ENCODE measurements at places on chromosomes 11 and 22.

DNA sequence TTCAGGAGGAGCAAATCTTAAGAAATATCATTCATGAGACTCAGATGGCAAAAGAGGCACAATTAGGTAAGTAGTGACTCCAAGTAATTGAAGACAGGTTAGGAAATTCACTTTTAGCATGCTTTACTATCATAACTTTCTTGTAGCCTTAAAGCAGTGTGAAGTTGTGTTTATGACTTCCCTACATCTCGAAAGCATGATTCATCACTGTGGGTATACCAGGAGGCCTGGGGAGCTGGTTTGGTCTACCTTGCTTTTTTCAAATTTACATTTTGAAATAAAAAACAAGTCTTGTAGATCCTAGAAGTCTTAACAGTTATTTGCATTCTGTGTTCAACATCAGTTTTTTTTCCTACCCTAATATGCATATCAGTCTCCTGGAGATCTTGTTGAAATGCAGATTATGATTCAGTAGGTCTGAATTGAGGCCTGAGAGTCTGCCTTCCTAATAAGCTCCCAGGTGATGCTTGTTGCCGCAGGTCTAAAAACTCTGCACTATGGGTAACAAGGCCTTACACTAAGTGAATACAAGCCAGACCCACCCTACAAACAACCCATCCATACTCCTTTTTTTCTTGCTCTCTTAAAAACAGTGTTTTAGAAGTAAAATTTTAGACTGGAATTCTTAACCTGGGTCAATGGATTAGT lies 41.4 kb downstream of the TTC17 start:
- DNase-seq, result peak; percentile 14

GRCh38 chr11:73159297-73159696 lies 17.2 kb upstream of the FCHSD2 start:
- DNase-seq, result no peak

DNA sequence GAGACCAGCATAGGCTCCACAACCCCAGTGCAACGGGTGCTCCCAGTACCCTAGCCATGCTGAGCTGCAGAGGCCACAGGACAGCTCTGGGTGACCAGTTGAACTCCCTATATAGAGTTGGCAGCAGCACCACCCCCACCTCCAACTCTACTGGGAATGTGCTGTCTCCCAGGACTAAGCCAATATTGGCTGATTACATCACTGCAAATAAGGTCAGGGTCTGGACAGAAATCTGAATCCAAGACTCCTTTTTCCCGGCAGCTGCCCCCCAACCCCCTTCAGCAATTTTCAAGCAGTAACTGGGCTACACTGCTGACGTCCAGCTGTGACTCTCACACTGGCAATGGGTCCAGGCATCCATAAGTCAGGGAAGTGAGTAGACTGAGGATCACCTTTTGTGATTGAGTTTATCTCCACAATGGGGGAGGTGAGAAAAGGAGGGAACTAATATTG lies at the start of gene HPX:
Gene HPX (minus strand): TSS at position 82 of the 453 bp plus-strand sequence. CDS start 24 bp downstream, at position 58.
- no peak for DNase-seq

- no peak for DNase-seq
Observed at GRCh38 chr11:1041471-1041870, 5.0 kb upstream of the MUC6 start.

DNA sequence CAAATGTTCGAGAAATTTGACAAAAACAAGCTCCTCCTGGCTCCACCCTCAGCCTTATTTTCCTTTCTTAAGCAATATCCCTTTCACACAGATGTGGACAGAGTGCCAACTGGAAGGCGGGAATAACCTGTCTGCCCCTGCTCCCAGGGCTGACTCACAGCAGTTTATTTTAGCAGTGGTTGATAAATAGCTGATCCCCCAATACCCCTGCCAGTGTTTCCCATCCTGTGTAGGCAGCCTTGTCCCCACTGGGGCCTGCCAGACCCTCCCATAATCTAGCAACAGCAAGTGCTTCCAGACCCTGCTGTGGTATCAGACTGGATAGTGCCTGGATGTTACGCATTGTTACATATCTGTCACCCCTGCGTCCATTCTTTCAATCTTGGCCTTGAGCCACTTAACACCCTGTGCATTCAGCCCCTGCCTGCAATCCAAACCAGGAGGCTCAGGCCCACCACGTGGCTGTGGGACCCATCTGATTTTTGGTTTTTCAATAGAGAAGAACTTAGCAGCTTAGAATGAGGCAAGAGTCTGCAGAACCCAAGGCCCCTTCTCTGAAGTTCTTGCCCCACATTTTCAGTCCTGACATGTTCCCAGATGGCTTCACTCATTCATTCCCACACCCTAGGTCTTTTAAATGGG lies 53.7 kb downstream of the PARVA start:
- DNase-seq, result no peak

- DNase-seq, result peak; percentile 6
Observed at GRCh38 chr11:131408025-131408640, 37.7 kb downstream of the NTM start.

- no peak for DNase-seq
Observed at GRCh38 chr11:78253797-78254196, 65.1 kb downstream of the USP35 start.

DNA sequence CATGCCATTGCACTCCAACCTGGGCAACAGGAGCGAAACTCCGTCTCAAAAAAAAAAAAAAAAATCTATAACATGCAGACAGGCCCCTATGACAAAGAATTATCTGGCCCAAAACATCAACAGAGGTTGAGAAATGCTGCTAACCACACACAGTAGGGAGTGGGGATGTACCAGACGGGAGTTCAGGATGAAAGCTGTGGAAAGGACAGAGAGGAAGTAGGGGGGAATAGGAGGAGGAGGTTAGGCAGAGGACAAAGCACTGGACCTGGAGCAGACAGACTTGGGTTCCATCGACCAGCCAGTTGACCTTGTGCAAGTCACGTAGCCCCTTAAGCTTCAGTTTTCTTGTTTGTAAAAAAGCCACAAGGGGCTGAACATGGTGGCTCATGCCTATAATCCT lies 12.5 kb downstream of the LRP4 start:
- DNase-seq, result no peak

DNA sequence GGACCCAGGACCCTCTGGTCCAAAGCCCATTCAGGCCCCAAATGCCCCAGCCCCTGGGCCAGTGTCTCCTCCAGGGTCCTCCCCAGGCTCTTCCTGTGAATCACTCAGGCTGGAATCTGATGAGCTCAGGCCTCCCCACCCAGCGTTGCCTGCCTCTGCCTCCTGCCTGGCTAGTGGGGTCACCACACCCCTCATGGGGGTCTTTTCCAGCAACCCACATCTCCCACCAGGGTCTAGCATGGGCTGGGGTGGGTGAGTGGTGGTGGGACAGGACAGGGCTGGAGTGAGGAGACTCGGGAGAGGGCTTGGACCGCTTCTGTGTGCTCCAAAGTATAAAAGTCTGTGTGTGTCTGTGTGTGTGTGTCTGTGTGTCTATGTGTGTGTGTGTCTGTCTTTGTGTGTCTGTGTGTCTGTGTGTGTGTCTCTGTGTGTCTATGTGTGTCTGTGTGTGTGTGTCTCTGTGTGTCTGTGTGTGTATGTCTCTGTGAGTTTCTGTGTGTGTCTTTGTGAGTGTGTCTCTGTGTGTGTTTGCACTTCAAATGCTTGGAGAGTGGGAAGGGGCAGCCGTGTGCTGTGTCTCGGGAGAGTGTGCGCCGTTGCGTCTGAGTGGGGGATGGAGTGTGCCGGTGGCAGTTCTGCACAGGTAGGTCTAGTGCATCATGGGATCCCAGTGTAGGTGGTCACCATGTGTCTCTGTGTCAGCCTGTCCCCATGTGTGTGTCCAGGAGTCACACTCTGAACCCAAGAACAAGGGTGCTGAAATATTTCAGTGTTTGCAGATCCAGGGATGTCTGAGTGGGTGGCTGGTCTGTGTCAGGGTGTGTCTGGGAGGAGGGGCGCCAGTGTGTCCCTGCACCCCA lies 8.8 kb downstream of the RIN1 start:
- DNase-seq, result no peak

- no peak for DNase-seq
Observed at GRCh38 chr11:26344647-26345046, 12.7 kb downstream of the ANO3 start.

DNA sequence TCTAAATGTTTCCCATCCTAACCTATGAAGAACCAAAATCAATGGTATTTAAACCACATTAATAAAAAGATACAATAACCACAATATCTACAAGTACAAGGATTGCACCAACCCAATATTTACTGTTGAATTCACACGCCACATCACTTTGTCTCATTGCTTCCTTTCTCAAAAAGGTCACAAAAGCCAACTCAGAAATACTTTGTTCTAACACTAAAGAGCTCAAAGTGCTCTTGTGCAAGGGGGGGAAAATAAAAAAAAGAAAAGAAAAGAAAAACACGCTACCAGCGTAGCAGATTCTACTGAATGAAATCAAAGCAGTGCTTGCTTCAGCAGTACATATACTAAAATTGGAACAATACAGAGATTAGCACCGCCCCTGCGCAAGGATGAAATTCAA lies 10.5 kb upstream of the ARHGAP32 start:
- DNase-seq, result no peak

- DNase-seq, result no peak
Observed at GRCh38 chr11:119835753-119836152, 106.8 kb upstream of the NECTIN1 start.

DNA sequence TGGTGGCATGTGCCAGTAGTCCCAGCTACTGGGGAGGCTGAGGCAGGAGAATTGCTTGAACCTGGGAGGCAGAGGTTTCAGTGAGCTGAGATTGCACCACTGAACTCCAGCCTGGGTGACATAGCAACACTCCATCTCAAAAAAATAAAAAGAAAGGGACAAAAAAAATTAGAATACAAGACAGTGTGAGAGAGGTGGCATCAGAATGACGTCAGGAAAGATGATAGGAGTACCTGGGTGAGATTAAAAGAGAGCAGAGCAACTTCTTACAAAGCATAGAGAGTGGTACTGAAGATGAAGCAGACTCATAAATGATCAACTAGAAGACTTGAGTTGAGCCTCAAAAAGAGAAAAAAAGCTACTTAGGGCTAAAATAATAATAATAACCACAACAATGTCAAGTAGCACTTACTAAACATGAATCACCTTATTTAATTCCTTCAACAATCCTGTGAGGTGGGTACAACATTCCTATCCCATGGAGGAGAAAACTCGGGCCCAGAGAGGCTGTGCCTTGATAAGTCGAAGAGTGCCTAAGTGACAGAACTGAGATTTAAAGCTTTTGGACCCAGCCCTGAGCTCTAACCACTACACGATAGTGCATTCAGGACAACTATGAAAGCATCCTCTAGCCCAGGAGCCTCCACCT lies 5.2 kb upstream of the SLN start:
- no peak for DNase-seq
